Body of pancreas (tissue), 4 donors: ENCODE measurements at places on chromosomes 12 and 14. TPM values are rescaled to one million over a fixed set of nuclear protein-coding genes. Genes with fewer than 3 reads are reported as not detected.

Gene DTX3
- total RNA-seq: 12.2 TPM

Gene TAS2R10
- total RNA-seq: not detected

DNA sequence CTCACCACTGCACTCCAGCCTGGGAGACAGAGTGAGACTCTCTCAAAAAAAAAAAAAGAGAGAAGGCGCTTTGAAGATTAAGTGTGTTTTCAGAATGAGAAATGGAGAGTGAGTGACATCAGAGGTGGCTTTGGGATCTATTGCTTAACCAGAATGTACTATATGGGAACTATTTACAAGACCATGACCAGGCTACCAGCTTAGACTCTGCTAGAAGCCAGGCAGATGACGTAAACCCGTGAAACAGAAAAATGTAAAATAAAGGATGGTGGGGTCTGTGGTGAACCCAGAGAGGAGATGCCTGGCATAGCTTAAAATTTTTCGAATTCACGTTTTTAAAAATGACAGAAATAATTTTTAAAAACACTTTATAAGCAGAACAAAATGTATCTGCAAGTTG, 82.0 kb downstream of the IFT43 start:
- H3K4me1 ChIP-seq: no peaks in the 10 kb centered on the region
- no peak for DNase-seq
- no peak overlapping the region for H3K27ac ChIP-seq
- no peaks in the 10 kb centered on the region for H3K27me3 ChIP-seq
- H3K36me3 ChIP-seq: no peaks in the 10 kb centered on the region

GRCh38 chr14:48983351-48983888, 602.8 kb downstream of the RPS29 start:
- no peak for DNase-seq
- no peak overlapping the region for H3K4me3 ChIP-seq
- no peak overlapping the region for H3K27ac ChIP-seq
- H3K4me1 ChIP-seq: peaks cover 7% of the 10 kb centered on the region

GRCh38 chr12:67592228-67593011, 56.1 kb upstream of the DYRK2 start:
- no peak for DNase-seq
- no peaks in the 10 kb centered on the region for H3K36me3 ChIP-seq
- H3K4me3 ChIP-seq: no peak overlapping the region
- no peaks in the 10 kb centered on the region for H3K27me3 ChIP-seq

Gene CNPY2
- 103 TPM for total RNA-seq

Gene ZNF705A
- not detected for total RNA-seq

- no peak for DNase-seq
- no peak overlapping the region for H3K27ac ChIP-seq
Measured at GRCh38 chr14:56351861-56352260, 227.7 kb upstream of the TMEM260 start.

GRCh38 chr12:119249383-119250155, 70.8 kb downstream of the HSPB8 start:
- no peak overlapping the region for H3K27ac ChIP-seq
- no peak for DNase-seq
- no peaks in the 10 kb centered on the region for H3K4me1 ChIP-seq
- no peak overlapping the region for H3K4me3 ChIP-seq

DNA sequence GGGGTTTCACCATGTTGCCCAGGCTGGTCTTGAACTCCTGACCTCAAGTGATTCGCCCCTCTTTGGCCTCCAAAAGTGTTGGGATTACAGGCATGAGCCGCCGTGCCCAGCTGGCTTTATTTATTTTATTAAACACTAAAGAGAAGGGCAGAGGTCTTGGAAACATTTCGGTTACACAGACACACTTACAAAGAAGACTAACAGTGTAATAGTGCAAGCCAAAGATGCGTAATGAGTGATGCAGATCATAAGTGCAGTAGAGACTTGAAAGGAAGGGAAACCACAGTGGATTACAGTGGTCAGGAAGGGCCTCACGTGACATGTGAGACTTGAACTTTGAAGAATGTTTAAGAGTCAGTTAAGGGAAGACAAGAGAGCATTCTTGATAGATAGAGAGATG, 33.9 kb upstream of the CDK17 start:
- H3K4me3 ChIP-seq: no peak overlapping the region
- H3K36me3 ChIP-seq: no peaks in the 10 kb centered on the region
- no peaks in the 10 kb centered on the region for H3K4me1 ChIP-seq
- no peaks in the 10 kb centered on the region for H3K27me3 ChIP-seq
- peak; percentile 8 for DNase-seq

- no peak overlapping the region for H3K27ac ChIP-seq
- no peak overlapping the region for H3K4me3 ChIP-seq
- H3K36me3 ChIP-seq: no peaks in the 10 kb centered on the region
- peaks cover 32% of the 10 kb centered on the region for H3K4me1 ChIP-seq
- H3K27me3 ChIP-seq: no peaks in the 10 kb centered on the region
Measured at GRCh38 chr12:94870511-94870910, 133.0 kb downstream of the NDUFA12 start.
